ENCODE measurements at places on chromosomes 4 and X. TPM values are rescaled to one million over a fixed set of nuclear protein-coding genes. Genes with fewer than 3 reads are reported as not detected.

GRCh38 chrX:131729295-131729694 lies 185.4 kb downstream of the OR13H1 start:
- DNase-seq, result no peak

DNA sequence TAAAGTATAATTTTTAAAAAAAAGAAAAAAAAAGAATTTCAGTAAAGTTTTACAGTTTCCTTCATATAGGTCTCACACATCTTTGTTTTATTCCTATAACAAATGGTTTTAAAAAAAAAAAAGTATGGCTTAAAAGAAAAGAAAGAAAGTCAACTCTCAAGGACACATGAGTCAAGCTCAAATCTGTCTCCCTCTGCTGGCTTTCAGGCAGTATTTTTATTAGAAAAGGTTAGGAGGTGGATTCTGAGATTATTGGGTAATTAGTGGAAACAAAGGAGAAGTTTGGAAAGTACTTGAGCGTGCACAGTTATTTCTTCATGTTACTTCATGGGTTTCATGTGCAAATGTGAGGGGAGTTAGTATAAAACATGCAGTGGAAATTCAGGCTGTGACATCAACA lies 36.6 kb upstream of the BTC start:
- DNase-seq, result no peak

- DNase-seq, result no peak
Observed at GRCh38 chr4:143394739-143395453, 58.2 kb downstream of the GAB1 start.

DNA sequence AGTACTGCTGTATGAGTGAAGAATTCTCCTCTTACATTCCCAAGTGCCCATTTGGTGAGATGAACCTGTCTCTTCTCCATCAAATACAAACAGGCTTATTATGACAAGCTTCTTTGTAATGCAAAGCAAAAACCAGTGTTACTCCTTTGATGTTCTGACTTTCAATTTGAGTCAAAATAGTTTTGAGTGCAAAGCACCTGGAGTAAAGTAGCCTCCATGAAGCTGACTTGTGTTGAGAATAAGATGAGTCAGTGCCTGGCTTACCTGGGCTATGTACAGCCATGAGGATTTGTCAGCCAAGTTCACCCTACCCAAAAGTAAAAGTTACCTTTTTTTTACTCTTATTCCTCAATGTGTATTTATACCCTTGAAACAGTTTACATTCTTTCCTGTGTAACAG lies 132.5 kb upstream of the FMR1 start:
- DNase-seq, result no peak

GRCh38 chr4:52576326-52576725 lies 82.8 kb downstream of the USP46 start:
- DNase-seq, result no peak

The TRAM1L1 gene
- total RNA-seq, result 3.2 TPM

The RTL9 gene
- total RNA-seq, result 0.39 TPM

The MAGEA8 gene
- not detected for total RNA-seq

Measured in skin of body (tissue), 3 donors.